ENCODE measurements at places on chromosomes 11 and 22. TPM values are rescaled to one million over a fixed set of nuclear protein-coding genes. Genes with fewer than 3 reads are reported as not detected.

- no peak for DNase-seq
Observed at GRCh38 chr11:3382613-3383285, 3.8 kb upstream of the ZNF195 start.

- no peak for DNase-seq
Observed at GRCh38 chr22:48826546-48826945, 1001.1 kb downstream of the BRD1 start.

DNA sequence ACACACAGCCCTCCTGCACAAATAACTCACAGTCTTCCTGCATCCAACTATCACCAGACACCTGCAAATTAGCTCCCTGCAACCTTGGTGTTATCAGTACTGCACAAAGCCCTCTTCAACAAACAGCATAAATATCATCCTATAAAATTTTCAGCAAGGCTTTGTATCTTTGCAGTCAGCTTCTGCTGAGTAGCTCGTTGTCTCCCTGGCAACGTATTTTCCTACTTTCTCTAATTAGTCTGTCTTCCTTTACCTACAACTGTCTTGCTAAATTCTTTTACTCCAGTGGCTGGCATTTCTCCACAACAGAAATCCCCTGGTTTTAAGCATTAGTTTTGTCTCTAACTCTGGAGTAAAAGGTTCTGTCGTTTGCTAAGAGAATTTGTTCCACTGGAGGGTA lies 3.9 kb downstream of the OR8D4 start:
- no peak for DNase-seq

- DNase-seq = no peak
Observed at GRCh38 chr22:40009951-40010671, 15.4 kb downstream of the FAM83F start.

DNA sequence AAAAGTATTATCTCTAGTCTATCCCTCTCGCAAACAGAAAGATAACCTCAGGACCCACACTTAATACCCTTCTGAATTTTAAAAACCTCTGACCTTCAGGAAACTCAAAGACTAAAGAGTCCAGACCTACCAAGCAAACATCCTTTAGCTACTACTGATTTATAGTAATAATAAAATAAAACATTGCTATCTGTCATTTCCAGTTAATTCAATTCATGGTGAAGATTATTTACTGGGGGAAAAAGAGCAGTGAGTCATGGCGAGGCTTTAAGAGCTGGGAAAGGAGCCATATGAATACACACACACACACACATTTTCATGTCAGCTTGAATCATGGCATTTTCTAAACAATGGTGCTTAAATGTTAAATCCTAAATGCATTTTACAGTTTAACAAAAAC lies 87.1 kb downstream of the FAM76B start:
- DNase-seq = peak; percentile 63

GRCh38 chr11:72423840-72424239 lies 10.5 kb downstream of the CLPB start:
- DNase-seq = no peak

- DNase-seq = no peak
Observed at GRCh38 chr11:131602431-131602830, 232.0 kb downstream of the NTM start.

- no peak for DNase-seq
Observed at GRCh38 chr11:68122936-68123539, 1.9 kb upstream of the CHKA start.

GRCh38 chr11:112784323-112785073 lies 176.7 kb upstream of the NCAM1 start:
- no peak for DNase-seq

- DNase-seq = no peak
Observed at GRCh38 chr11:13423372-13423771, 39.6 kb downstream of the BTBD10 start.

DNA sequence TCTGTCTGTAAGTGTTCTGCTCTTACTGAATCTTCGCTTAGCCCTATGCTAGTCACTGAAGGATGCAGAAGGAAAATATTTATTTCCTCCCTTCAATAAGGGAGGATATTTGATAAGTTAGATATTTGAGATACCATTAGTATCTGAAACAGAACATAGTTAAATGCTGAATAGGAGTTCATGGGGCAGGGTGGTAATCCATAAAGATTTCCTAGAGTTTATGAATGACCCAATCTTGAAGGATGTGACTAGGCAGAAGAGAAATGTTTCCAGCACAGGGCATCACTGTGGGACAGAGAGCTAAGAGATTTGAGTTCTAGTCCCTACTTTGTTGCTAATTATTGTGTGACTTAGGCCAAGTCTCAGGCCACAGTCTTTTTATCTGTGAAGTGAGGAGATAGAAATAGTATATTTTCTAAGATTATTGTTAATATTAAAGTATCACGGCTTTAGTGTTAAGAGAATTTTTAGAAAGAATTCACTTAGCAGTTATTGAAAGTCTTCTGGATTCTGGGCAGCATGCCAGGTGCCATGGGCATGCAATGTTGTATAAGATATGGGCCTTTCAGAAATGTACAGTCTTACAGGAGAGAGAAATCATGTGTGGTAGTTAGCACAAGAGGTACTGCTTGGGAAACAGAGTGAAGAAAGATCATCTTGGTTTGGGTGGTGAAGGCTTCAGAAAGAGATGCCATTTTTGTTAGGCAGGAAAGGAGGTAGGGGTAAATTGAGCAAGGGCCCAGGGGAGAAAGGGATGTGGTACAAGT lies 24.0 kb downstream of the SWAP70 start:
- no peak for DNase-seq

GRCh38 chr11:9533058-9533457 lies 40.4 kb upstream of the WEE1 start:
- no peak for DNase-seq

- no peak for DNase-seq
Observed at GRCh38 chr11:13486926-13487660, 8.7 kb downstream of the PTH start.

- no peak for DNase-seq
Observed at GRCh38 chr11:101474666-101475065, 109.1 kb downstream of the TRPC6 start.

DNA sequence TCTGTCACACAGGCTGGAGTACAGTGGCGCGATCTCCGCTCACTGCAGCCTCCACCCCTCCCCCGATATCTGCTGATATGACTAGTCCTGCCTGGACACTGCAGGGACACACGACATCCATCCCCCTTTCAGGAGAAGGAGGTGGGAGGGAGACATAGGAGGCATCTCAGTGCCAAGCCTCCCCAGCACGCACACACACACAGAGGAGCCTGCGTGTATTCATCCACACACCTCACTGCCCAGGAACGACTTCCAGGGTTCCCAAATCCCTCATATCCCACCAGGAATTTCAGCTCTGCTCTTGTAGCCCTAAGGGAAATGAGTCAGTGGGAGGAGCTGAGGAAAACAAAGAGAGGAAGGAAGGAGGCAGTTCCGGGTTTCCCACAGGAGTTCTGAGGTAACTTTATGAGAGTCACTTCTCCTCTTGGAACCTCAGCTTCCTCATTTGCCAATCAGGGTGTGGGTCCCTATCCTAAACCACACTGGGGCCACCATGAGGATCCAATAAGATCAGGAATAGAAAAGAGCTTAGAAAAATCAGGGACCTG lies 37.2 kb upstream of the ACER3 start:
- DNase-seq = no peak

DNA sequence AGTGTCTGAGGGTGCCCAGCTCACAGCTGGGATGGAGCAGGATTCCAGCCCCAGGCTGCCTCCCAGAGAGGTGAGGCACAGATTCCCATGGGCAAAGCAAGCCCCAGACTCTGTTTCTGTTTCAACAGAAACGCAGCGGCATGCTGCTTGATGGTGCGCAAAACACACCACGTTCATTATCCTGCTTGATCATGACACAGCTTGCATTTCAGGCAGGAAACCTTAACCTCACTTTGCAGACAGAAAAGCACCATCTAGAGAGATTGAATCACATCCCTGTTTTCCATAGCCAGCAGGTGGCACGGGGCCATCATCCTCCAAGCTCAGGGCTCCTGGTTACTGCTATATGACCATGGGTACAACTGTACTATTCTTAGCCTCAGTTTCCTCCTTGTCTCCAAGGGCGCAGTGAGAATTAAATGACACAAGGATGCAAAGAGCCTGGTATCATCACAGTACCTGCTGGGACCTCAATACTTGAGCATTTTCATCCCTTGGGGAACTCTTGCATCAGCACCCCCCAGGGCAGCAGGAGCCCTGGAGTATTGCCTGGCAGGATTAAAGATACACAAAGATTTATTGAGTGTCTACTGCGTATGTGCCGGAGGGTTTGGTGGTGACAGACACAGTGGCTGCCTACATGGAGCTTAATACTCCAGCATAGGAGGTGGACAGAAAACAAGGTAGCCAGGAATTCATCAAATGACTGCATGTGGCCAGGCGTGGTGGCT lies 110.0 kb downstream of the TP53I11 start:
- no peak for DNase-seq

DNA sequence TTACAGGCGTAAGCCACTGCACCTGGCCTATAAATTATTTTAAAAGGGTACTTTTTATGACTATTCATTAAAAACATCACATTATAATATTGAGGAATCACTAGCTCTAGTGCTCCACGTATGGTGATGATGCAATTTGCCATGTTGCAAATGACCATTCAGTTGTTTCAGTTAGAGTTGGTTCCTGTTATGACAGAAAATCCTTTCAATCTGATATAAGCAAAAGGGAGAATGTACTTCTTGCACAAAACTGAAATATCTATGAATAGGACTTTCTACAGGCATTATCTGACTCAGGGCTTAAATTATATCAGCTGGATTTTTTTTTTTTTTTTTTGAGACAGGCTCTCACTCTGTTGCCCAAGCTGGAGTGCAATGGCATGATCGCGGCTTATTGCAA lies 45.6 kb upstream of the RRM1 start:
- DNase-seq = no peak

- DNase-seq = no peak
Observed at GRCh38 chr11:104078245-104078644, 41.8 kb downstream of the DDI1 start.

DNA sequence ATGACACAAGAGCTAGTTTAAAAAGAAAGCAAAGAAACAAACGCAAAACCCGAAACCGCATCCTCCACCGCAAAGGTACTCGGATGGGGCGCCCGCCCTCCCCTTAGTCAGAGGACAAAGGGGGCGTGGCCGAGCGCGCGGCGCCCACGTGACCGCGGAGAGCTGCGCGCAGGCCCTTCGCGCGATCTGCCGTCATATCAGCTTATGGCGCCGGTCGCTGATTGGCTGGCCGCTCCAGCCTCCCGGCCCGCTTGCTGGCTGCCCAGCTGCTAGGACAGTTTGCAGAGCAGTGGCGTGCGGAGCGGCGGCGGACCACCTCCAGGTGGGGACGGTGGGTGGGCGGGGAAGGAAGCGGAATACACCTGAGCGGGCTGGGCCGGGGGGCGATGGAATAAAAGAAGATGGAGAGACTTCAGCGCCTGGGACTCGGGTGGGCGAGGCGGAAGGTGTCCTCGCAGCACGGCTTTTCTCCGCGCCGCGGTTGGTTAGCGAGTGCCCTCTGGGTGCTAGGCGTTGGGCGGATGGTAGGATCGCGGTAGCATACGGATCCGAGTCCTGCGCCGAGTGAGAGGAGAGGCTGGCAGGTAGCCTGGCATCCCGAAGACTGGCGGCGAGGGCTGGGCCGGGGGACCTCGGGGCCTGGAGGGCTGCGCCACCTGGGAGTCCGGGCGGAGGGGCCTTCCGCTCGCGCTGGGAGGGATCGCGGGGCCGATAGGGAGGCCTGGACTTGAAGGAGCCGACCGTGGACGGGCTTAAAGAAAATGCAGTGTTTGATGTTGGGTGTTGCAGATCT lies at the start of gene SC5D:
TSS of gene SC5D (plus strand) at position 277 of the 793 bp plus-strand sequence. CDS start 10,605 bp downstream, outside the sequence.
- peak; percentile 73 for DNase-seq

- peak; percentile 33 for DNase-seq
Observed at GRCh38 chr22:29306175-29306834, at the start of gene GAS2L1. TSS of gene GAS2L1 (plus strand) at chr22:29306650. CDS start at chr22:29308106, 1,456 bp downstream.

DNA sequence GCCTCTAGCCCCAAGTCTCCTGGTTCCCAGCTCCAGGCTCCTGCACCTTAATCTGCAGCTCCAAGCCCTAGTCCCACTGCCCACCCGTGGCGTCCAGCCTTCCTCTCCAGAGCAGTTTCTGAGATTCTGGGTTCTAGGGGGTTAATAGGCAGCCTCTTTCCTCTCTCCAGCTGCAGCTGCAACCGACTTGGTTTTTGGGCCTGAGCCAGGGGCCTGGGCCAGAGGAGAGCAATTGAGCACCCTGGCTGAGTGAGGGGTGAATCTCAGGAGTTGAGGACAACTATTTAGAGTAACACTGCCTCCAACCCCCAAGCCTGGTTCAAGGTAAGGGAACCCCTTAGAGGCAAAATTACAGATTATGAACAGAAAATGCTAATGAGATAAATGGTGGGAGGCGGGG lies 9.0 kb upstream of the CHRM1 start:
- no peak for DNase-seq

DNA sequence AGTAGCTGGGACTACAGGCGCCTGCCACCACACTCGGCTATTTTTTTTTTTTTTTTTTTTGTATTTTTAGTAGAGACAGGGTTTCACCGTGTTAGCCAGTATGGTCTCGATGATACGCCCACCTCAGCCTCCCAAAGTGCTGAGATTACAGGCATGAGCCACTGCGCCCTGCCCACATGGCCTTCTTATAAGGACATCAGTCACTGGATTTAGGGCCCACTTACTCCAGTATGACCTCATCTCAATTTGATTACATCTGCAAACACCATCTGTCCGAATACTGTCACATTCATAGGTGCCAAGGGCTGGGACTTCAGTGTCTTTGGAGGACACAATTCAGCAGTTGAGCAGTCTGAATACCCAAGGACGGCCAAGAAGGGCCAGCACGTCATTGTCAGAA lies 8.2 kb upstream of the PRR5 start:
- no peak for DNase-seq

DNA sequence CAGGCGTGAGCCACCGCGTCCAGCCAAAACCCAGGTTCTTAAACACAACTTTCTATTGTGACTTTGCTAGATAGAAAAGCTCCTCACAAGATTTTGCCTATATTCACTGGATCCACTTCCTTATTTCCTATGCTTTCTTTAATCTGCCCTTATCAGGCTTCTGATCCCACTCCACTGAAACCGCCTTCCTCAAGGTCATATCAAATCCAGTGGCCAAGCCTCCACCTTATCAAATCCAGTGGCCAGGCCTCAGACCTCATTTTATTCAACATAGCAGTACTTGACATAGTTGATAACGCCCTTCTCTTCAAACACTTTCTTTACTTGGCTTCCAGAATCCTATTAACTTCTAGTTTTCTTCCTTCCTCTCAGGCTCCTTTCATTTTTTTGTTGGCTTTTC lies 29.5 kb downstream of the DIXDC1 start:
- no peak for DNase-seq

- DNase-seq = no peak
Observed at GRCh38 chr11:120173019-120173705, 35.2 kb upstream of the TRIM29 start.

- DNase-seq = no peak
Observed at GRCh38 chr11:69475866-69476471, 5.5 kb upstream of the LINC01488 start.

DTX4 gene
- 1.4 TPM for polyA plus RNA-seq

GPHA2 gene
- not detected for polyA plus RNA-seq

FGF4 gene
- polyA plus RNA-seq = not detected

MMP12 gene
- polyA plus RNA-seq = not detected

BAIAP2L2 gene
- polyA plus RNA-seq = 0.09 TPM

ZBED4 gene
- 7.5 TPM for polyA plus RNA-seq

OR4A15 gene
- not detected for polyA plus RNA-seq

FGF3 gene
- polyA plus RNA-seq = not detected

LIF gene
- 121 TPM for polyA plus RNA-seq

DDIAS gene
- polyA plus RNA-seq = 2.9 TPM

P2RY2 gene
- not detected for polyA plus RNA-seq

TRIM51 gene
- not detected for polyA plus RNA-seq
